ENCODE measurements at places on chromosomes 5 and 9. TPM values are rescaled to one million over a fixed set of nuclear protein-coding genes. Genes with fewer than 3 reads are reported as not detected.

Gene GPRIN1
- 10.1 TPM for total RNA-seq

Gene ANKRD34B
- total RNA-seq: not detected

Gene GOLM1
- total RNA-seq: 59.1 TPM

Gene TAF11L4
- not detected for total RNA-seq

Gene GPX8
- 39.3 TPM for total RNA-seq

Gene GABRA1
- total RNA-seq: not detected

Gene NEURL1B
- 0.11 TPM for total RNA-seq

Gene MAP1B
- 21.7 TPM for total RNA-seq

Gene MLANA
- not detected for total RNA-seq

Gene TSLP
- 0.60 TPM for total RNA-seq

Gene YTHDC2
- 15.1 TPM for total RNA-seq

Gene CDH9
- not detected for total RNA-seq

Gene TLX3
- not detected for total RNA-seq

Gene UGCG
- 53.5 TPM for total RNA-seq

Gene PRUNE2
- total RNA-seq: 0.38 TPM

Gene PKN3
- total RNA-seq: 14.0 TPM

Gene CLINT1
- 63.5 TPM for total RNA-seq

Gene CMBL
- 5.1 TPM for total RNA-seq

Gene DEPDC1B
- total RNA-seq: 26.9 TPM

Gene PTGES
- total RNA-seq: 20.8 TPM

Gene ARHGEF39
- total RNA-seq: 6.6 TPM

Gene ADAMTS12
- total RNA-seq: 15.2 TPM

Gene RMI1
- total RNA-seq: 3.2 TPM

Gene PPWD1
- total RNA-seq: 34.4 TPM

Gene PCDHA3
- 1.6 TPM for total RNA-seq

Gene ECM2
- total RNA-seq: 1.5 TPM

Gene PCDHGC5
- 1.1 TPM for total RNA-seq

Gene NAIP
- total RNA-seq: 3.3 TPM

Gene RANBP3L
- total RNA-seq: not detected

Gene SMIM33
- total RNA-seq: not detected

Gene SLC34A1
- total RNA-seq: 0.61 TPM

Gene GALNT12
- 5.4 TPM for total RNA-seq

Gene ELOVL7
- 0.45 TPM for total RNA-seq

Gene DIPK1B
- 12.7 TPM for total RNA-seq

Gene LRRC70
- 0.11 TPM for total RNA-seq

Gene SPAG8
- 1.2 TPM for total RNA-seq

Gene AQP3
- total RNA-seq: 2.7 TPM

Gene SPINK13
- not detected for total RNA-seq

Gene TCF7
- 2.7 TPM for total RNA-seq

Gene GBA2
- total RNA-seq: 49.6 TPM

Gene SPATA31D4
- total RNA-seq: not detected

Gene MARCHF11
- not detected for total RNA-seq

Gene SHLD3
- total RNA-seq: 3.1 TPM

Gene CCL27
- total RNA-seq: 0.23 TPM

Gene PBX3
- 43.5 TPM for total RNA-seq

Gene ACOT12
- total RNA-seq: not detected

Gene ACTBL2
- total RNA-seq: 0.56 TPM

Gene MYOT
- total RNA-seq: not detected

Gene PCDHA7
- 4.4 TPM for total RNA-seq

Gene ZFP2
- total RNA-seq: 0.05 TPM

Gene IRGM
- not detected for total RNA-seq

All from A375 (cell line).